ENCODE measurements at places on chromosomes 7 and 10.

DNA sequence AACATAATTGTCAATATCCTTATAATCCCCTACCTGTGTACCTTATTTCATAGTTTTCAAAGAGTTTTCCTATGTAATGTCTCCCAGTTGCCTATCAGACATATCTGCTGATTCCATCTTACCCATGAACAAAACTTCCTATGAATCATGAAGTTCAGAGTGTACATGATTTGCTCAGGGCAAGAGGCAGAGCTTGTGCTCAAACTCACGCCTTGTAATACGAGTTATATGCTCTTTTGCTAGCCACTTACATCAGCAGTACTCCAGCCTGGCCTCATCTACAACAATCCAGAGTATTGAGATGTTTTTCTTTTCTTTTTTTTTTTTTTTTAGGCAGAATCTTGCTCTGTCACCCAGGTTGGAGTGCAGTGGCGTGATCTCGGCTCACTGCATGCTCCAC lies 11.8 kb downstream of the PKD2L1 start:
- no peak for DNase-seq

DNA sequence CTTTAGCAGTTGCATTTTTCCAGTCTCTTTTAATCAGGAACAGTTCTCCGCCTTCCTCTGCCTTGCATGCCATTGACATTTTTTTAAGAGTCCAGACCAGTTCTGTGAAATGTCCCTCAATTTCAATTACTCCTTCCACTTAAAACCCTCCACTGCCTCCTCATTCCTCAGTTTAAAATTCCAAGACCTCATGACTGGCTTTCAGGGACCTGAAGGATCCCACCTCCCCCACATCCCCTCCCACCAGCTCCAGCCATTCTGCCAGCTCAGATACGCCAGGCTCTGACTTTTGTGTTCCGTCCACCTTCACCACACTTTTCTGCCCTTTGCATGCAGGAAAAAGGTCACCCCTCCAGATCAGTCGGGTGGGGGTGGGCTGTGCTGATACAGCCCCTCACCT lies 8.7 kb downstream of the TNRC18 start:
- DNase-seq: no peak

DNA sequence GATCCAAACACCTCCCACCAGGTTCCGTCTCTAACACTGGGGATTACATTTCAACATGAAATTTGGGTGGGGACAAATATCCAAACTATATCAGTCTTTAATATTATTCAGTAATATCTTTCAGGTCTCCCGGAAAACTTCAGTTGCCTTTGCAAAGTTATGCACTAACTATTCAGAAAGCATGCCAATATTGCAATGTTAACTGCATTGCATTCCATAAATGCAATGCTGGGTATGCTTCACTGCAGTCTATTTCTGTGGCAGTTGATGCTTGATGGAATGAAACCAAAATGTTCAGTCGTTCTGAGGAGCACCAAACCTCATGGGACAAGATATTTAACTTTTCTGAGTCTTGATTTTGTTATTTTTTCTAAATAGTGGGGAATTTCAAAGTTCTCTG lies 147.5 kb downstream of the SLC16A9 start:
- no peak for DNase-seq

- no peak for DNase-seq
Observed at GRCh38 chr10:99316374-99316773, 12.8 kb upstream of the CNNM1 start.

DNA sequence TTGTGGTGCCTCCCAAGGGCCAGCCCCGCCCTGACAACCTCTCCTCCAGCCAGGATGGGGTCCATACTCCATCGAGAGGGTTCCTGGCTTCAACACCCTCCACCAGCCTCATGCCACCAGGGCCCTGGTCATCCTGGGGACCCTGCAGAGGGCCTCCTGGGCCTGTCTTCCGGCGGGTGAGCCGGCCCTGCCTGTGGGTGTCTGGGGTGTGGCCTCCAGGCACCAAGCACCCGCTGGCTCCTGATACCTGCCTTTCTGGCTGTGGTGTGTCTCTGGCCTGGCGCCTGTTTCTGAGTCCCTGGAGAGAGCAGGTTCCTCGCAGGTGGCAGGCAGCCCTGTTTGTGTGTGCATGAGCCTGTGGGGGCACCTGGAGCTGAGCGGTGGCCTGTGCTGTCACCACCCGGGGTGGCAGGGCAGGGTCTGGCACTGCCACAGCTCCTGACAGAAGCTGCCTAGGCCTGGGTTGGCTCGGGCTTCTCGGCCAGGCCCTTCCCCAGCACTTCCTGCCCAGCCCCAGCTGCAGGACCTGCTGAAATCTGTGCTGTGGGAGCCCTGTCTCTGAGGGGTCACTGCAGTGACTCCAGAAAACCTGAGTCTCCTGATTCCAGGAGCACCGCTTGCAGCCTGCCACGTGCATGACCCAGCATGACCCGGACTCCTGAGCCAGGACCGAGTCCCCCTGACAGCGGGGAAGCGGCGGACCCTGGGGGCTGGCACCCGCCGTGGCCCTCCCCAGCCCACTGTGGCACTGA lies 18.4 kb downstream of the ADAM8 start:
- no peak for DNase-seq

- no peak for DNase-seq
Observed at GRCh38 chr10:28300027-28300426, 2.8 kb downstream of the MPP7 start.

DNA sequence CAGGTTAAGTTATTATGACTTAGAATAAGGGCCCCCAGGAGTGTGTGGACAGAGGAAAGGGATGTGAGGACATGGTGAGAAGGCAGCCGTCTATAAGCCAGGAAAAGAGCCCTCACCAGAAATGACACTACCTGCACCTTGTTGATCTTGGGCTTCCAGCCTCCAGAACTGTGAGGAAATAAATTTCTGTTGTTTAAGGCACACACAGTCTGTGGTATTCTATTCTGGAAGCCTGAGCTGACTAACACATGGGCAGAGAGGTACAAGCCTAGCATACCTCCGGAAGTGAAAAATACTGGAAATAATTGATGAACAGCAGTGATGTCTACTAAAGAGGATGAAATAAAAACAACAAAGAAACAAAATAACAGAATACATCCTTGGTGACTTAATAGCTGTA lies 46.1 kb upstream of the GRB10 start:
- DNase-seq: no peak

GRCh38 chr7:104123786-104124185 lies 84.0 kb downstream of the ORC5 start:
- no peak for DNase-seq

- peak; percentile 64 for DNase-seq
Observed at GRCh38 chr10:5466451-5467206, 32.7 kb downstream of the CALML5 start.

DNA sequence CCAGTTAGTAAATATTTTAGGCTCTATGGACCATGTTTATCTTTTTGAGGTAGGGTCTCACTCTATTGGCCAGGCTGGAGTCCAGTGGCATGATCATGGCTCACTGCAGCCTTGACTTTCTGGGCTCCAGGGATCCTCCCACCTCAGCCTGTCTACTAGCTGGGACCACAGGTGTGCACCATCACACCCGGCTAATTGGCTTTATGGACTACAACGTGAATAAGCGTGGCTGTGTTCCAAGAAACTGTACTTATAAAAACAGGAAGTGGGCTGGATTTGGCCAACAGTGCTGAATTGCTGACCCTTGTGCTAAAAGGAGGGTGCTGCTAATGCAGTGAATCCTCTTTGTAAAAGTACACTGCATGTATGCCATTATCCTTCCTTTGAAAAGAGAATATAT lies 111.7 kb upstream of the CDK13 start:
- DNase-seq: peak; percentile 50

DNA sequence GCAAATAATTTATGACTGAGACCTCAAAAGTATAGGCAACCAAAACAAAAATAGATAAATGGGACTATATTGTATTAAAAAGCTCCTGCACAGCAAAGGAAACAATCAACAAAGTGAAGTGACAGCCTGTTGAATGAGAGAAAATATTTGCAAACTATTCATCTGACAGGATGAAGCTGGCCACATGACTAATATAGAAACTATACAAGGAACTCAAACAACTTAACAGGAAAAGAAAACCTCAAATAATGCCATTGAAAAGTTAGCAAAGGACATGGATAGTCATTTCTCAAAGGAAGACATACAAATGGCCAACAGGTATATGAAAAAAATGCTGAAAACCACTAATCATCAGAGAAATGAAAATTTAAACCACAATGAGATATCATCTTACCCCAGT lies 245.1 kb downstream of the STK31 start:
- no peak for DNase-seq

GRCh38 chr10:127265288-127265687 lies 68.9 kb upstream of the INSYN2A start:
- DNase-seq: no peak

GRCh38 chr10:125700355-125700911 lies 17.5 kb upstream of the TEX36 start:
- no peak for DNase-seq

GRCh38 chr10:86346799-86347665 lies 19.6 kb downstream of the GRID1 start:
- no peak for DNase-seq

DNA sequence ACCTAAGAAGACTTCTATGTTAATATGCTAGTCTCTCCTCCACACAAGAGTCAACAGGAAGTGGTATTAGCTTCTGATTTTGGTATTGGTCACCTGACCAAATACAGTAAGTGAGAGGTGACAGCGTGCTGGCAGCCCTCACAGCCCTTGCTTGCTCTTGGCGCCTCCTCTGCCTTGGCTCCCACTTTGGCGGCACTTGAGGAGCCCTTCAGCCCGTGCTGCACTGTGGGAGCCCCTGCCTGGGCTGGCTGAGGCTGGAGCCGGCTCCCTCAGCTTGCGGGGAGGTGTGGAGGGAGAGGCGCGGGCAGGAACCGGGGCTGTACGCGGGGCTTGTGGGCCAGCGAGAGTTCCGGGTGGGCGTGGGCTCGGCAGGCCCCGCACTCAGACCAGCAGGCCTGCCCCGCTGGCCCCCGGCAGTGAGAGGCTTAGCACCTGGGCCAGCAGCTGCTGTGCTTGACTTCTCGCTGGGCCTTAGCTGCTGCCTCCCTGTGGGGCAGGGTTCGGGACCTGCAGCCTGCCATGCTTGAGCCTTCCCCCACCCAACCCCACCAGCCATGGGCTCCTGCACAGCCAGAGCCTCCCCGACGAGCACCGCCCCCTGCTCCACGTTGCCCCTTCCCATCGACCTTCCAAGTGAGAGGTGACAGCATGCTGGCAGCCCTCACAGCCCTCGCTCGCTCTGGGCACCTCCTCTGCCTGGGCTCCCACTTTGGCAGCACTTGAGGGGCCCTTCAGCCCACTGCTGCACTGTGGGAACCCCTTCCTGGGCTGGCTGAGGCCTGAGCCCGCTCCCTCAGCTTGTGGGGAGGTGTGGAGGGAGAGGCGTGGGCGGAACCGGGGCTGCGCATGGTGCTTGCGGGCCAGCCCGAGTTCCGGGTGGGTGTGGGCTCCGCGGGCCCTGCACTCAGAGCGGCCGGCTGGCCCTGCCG lies 4.2 kb upstream of the ACSL5 start:
- DNase-seq: no peak

GRCh38 chr7:157484411-157485081 lies 147.7 kb downstream of the DNAJB6 start:
- DNase-seq: no peak

DNA sequence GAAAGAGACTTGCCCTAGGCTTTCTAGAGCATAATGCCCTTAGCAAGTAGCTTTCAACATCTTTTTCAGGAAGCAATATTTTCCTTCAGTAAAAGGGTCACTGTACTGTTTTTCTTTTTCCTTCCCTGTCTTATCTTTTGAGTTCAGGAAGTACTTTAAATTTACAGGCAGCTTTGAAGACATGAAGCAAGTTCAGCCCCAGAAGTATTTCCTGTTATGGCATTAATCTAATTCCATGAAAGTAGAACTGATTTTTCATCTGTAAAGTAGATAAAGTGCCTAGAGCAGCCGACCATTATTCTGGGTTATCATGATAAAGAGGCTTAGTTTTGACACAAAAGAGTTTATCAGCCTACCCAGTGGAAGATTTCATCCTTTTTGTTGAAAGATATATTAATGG lies 288.2 kb downstream of the ADK start:
- no peak for DNase-seq

DNA sequence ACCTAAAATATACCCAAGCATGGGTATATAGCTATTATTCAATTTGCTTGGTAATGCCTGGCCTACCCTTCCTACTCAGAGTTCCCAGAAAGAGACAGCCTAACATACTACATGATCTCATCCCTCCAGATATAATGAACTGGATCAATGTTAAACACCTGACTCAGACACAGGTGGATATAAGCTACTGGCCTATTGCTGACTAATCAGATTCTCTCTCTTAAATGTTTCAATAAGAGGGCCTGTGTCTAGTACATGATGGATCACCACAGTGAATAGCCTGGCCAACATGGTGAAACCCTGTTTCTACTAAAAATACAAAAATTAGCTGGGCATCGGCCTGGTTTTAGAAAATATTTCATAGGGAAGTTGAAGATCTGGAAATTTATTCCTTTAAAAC lies 54.1 kb downstream of the COPG2 start:
- DNase-seq: no peak

DNA sequence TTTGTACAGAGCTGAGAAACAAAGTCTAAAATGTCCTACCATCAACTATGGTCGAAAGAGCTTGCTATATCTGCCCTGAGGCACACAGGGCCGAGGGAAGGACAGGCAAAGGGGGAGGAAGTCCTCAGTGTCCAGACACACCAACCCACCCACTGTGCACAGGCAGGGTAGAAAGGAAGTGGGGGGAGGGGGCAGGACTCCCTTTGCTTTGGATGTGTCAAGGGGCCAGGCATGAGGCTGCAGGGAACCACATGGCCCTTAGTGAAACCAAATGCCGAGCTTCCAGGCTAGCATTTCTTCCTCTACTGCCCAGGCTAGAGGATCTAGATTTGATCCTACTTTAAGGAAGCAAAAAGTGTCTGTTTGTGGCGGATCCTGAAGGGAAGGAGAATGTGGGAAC lies 28.6 kb downstream of the KCNH2 start:
- DNase-seq: no peak

DNA sequence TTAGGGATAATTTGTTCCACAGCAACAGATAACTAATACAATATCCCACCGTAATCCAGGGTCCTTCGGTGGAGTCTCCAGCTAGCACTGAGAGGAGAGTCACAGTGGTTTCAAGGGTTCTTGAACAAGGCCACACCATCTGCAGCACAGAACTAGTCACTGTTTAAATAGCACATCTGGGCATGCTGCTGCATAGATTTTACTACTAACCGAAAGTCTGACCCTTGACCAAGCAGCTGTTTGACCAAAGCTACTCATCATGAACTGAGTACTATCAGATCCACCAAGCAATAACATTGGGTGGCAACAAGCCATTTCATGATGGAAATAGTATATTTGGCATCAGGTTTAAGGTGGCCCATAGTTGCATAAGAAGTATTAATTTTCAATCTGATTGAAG lies 53.2 kb downstream of the ANKMY2 start:
- DNase-seq: no peak

- no peak for DNase-seq
Observed at GRCh38 chr7:134485203-134485602, 26.3 kb upstream of the AKR1B1 start.

- no peak for DNase-seq
Observed at GRCh38 chr10:794382-794956, 105.0 kb upstream of the DIP2C start.

- peak; percentile 66 for DNase-seq
Observed at GRCh38 chr10:5547931-5548660, 23.3 kb downstream of the CALML3 start.

- DNase-seq: no peak
Observed at GRCh38 chr7:141562543-141562942, 11.3 kb downstream of the AGK start.

- DNase-seq: no peak
Observed at GRCh38 chr7:42081671-42082070, 155.3 kb downstream of the GLI3 start.

- DNase-seq: no peak
Observed at GRCh38 chr7:12827920-12828319, 140.5 kb downstream of the ARL4A start.

GRCh38 chr7:121433775-121434174 lies 37.7 kb upstream of the FAM3C start:
- no peak for DNase-seq

Measured in NCI-H510A treated with DMSO at 0.1 percent for 48 hours (cell line).